ENCODE measurements at places on chromosomes 16 and 17.

DNA sequence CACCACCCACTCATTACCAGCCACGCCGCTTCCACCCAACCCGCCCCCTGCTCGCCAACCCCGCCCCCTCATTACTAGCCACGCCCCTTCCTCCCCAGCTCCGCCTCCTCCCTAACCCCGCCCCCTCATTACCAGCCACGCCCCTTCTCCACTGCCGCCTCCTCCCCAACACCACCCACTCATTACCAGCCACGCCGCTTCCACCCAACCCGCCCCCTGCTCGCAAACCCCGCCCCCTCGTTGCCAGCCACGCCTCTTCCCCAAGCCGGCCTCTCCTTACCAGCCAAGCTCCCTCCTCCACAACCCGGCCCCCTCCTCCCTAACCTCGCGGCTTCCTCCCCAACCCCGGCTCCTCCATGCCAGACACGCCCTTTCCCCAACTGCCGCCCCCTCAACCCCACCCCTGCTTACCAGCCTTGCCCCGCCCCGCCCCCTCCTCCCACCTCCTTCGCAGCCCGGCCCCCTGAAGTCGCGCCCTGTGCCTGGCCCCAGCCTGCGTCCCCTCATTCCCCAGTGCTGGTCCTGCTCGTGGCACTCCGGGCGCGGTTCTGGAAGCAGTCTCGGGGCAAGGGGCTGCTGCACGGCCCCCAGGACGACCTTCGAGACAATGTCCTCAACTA is 7.3 kb downstream of the SLC22A31 start:
- no peak for DNase-seq

GRCh38 chr16:50719401-50720337 is 22.2 kb upstream of the CYLD start:
- DNase-seq, result no peak

- DNase-seq, result peak; percentile 22
These were observed 10.0 kb upstream of the C1QTNF8 start for GRCh38 chr16:1105888-1106620.

- no peak for DNase-seq
These were observed 7.1 kb downstream of the MCRIP1 start for GRCh38 chr17:81825841-81826466.

DNA sequence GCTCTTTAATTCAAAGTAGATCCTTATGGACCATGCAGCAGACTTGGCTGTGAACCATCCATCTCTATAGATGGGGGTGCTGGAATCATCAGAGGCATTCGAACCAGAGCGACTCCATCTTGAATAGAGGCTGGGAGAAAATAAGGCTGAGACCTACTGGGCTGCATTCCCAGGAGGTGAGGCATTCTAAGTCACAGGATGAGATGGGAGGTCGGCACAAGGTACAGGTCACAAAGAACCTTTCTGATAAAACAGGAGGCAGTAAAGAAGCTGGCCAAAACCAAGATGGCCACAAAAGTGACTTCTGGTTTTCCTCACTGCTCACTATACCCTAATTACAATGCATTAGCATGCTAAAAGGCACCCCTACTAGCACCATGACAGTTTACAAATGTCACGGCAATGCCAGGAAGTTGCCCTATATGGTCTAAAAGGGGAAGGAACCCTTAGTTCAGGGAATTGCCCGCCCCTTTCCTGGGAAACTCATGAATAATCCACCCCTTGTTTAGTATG is 89.2 kb upstream of the BRD7 start:
- no peak for DNase-seq

- DNase-seq, result no peak
These were observed 282.9 kb upstream of the N4BP1 start for GRCh38 chr16:48892893-48893292.

- DNase-seq, result no peak
These were observed 39.3 kb upstream of the IRX6 start for GRCh38 chr16:55284718-55285099.

GRCh38 chr17:74749279-74750038 is 1.0 kb downstream of the NHERF1 start:
- DNase-seq, result no peak

GRCh38 chr17:17022456-17022855 is 19.8 kb upstream of the MPRIP start:
- no peak for DNase-seq
